Stimulated activated CD4-positive, alpha-beta T cell treated with anti-CD3 and anti-CD28 coated beads, Interleukin-4, amount 100 ng/mL, for 1 hour (primary cell): ENCODE measurements at places on chromosomes 13 and 19.

DNA sequence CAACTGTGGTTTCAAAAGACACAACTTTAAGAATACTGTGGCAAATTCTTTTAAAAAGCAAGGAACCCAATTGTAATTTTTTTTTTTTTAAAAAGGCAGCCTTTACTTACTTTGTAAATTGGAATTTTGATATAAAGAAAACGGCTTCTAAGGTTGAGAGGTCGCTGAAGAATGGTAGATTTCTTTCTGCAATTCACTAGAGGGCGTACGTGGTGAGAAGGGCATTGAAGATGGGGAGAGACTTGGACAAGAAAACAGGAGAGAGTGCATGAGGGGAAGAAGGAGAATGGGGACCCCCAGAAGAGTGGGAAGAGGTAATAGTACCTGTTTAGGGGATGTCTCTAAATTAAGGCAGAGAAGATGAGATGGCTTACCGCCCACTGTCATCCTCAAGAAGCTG is 33.5 kb upstream of the PABPC3 start:
- no peak for DNase-seq

GRCh38 chr13:37599519-37599918 is 951 bp upstream of the POSTN start:
- no peak for DNase-seq

DNA sequence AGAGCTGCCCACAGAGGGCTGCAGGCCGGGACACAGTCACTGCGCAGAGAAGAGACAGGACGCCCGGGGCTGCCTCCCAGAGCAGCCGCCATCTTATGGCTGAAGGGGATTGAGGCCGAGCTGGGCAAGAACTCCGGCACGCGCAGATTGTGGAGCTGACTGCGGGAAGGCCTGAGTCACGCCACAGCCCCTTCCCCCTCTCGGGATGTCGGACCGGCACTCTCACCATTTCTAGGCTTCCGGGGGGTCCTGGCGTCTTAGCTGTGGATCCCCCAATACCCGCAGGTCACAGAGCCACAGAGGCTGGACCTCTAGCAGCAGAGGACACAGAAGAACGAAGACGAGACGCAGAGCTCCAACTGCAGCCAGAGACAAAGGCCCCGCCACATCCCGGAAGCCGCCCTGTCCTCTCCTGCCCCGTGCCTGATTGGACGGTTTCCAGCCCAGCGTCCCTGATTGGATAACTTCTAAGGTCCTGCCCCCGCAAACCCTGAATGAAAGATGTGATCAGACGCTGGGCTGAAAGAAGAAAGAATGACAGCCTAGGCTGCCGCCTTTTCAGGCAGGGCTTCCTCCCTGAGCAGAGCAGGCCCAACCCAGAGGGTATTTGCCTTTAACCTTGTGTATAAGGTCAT is at the start of gene ZNF43:
TSS of gene ZNF43 (minus strand) at position 373 of the 635 bp plus-strand sequence. CDS start at position 229, 144 bp downstream.
- peak; percentile 90 for DNase-seq

- no peak for DNase-seq
Observed at GRCh38 chr13:60169239-60170031, 5.7 kb upstream of the DIAPH3 start.

DNA sequence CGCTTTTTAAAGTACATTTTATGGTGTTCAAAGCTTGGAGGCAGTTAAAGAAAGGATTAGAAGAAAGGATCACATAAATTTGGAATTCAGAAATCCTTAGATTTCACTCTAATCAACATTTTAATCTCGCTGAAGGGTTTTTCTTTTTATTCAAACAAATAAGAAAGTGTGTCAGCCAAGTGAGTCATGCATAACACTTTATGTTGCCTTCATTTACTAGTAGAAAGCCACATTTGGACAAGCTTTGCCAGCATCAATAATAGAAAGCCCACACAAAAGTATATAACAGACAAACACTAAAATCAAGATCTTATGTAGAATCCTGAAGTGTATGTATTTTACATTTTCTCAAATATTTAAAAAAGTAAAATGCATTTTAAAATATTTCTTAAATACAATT is 154.9 kb upstream of the TRPC4 start:
- no peak for DNase-seq

DNA sequence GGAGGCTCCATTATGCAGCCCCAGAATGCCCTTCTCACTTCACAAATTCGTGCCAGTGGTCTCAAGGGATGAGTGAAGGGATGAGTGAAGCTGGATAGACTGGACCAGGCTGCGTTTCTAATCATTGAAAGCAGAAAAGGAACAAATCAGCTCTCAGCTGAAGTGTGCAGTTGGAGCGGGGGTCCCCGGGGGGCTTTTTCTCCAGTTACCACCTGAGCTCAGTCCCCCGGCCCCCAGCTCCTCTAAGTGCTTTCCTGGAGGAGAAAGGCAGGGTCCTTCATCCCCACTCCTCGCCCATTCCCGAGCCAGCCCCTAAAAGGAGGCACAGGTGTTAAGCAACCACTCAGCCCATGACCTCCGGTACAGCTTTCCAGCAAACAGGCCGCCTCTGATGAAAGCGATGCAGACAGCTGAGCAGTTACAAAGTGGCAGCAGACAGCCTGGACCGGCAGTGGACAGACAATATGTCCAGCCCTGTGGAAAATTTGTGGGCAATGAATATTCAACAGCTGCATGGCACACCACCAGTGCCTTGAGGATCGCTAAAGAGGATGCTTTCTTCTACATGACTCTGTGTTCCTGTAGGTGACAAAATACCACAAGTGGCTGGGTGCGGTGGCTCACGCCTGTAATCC is 110.7 kb upstream of the UBL3 start:
- DNase-seq, result no peak

- peak; percentile 46 for DNase-seq
Observed at GRCh38 chr19:5627395-5627904, 4.6 kb downstream of the SAFB start.

- DNase-seq, result no peak
Observed at GRCh38 chr13:68927387-68928026, 1180.1 kb upstream of the ATXN8OS start.

- no peak for DNase-seq
Observed at GRCh38 chr13:37640499-37640898, 41.9 kb upstream of the POSTN start.

DNA sequence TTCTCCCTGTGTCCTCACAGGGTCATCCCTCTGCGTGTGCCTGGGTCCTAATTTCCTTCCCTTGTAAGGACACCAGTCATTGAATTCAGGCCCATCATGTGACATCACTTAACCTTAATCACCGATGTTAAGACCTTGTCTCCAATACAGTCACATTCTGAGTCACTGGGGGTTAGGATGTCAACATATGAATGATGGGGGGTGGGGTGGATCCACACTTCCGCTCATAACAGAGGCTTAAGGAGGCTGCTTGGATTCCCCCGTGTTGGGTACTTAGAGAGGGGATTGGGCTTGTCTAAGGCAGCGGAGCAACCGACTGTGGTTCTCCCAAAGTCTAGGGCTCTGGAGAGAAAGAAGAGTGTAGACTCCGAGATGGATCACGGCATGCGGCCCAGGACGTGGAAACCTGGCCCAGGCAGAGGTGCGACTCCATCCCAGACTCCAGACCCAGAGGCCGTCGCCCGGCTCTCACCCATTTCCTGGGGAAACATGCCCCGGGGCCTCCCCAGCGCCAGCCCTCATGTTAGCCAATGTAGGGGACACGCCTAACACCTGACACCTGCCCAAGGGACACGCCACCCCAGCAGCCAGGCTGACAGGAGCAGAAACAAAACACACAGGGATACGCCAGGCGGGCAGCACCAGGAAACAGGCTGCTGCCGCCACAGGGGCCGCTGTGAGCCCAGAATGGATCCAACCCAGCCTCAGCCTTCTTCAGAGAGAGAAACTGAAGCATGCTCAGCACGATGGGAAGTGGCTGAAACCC is 17.1 kb upstream of the IGLON5 start:
- no peak for DNase-seq

DNA sequence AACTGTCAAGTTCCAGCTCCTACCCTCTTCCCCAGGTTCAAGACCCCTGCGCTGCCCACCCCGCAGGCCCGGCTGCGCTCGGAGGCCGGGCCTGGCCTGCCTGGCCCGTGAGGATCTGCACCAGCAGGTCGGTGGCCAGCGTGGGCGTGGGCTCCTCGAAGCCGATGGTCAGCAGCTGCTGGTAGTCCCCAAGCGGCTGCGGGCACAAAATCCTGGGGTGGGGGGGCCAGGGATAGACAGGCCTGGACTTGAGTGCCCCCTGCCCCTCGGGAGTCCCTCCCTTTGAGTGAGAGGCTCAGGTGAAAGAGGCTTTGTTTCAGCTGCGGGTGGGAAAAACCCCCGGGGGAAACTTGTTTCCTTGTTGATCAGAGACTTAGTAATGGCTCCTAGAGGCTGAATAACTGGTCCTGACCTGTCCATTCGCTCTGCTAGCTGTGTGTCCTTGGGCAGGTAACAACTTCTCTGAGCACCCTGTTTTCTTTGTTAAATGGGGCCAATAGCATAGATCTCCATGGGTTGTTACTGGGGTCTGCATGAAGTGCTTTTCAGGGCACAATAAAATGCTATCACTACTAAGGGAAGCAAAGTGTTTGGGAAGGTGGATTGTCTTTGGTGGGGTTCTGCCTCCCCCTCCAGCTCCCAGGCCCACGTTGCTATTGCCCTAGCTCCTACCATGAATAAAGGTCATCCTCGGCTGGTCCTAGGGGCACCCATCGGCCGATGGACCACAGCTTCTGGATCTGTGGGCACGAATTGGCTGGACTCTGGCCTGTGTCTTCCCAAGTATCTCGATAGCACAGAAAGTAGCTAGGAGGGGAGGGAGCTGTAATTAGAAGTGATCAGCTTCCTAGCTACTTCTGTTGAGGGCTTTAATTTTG is 3.5 kb downstream of the C19orf67 start:
- peak; percentile 43 for DNase-seq

- no peak for DNase-seq
Observed at GRCh38 chr13:110330491-110331011, 23.5 kb downstream of the COL4A2 start.

DNA sequence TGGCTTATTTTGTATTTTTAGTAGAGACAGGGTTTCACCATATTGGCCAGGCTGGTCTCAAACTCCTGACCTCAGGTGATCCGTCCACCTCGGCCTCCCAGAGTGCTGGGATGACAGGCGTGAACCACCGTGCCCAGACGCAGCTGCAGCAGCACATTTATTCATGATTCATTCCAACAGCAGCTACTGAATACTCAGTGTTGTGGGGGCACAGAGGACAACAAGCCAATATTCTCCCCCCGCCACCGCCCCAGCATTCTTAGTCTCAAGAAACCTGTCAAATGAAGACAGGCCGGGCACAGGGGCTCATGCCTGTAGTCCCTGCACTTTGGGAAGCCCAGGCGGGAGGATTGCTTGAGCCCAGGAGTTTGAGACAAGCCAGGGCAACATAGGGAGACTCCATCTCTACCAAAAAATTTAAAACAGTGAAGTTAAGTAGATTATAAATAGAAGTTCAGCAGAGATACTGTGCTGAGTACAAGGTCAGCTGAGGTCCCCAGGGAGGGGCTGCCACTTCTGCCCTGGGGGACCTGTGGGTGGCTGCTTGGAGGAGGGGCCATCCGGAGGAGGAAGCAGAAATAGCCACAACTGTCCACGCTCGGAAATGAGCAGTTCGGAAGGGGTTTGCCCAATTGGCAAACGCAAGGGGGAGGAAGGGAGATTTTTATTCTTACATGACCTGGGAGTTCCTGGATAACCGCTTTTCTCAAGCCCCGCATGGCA is 4.3 kb downstream of the DOT1L start:
- no peak for DNase-seq

- DNase-seq, result no peak
Observed at GRCh38 chr19:28567834-28568233, 645.1 kb downstream of the UQCRFS1 start.

- DNase-seq, result peak; percentile 41
Observed at GRCh38 chr19:10760273-10760944, 42.5 kb downstream of the DNM2 start.

DNA sequence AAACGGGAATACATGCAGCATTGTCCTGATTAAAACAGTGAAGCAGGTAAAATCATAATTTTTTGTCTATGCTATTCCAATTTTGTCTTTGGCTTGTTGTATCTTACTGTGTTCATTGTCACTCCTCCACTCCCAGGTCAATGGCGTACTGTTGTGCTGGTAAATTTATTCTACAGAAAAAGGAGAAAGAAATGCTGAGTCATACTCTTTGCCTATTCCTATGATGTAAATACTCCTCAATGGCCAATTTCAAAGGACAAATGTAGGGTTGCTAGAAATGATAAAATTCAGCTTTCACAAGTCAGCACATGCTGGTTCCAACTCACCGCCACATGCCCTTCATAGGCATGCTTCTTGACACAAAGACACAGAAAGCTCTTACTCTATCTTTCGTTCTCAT is 694.4 kb upstream of the PCDH20 start:
- no peak for DNase-seq

DNA sequence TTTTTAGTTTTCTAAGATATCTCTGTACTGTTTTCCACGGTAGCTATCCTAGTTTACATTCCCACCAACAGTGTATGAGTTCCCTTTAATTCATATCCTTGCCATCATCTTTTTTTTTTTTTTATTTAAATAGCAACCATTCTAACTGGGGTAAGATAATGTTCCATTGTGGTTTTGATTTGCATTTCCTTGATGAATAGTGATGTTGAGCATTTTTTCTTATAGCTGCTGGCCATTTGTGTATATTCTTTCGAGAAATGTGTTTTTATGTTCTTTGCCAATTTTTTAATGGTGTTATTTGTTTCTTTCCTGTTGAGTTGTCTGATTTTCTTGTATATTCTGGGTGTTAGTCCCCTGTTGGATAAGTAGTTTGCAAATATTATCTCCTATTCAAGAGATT is 454.8 kb downstream of the DACH1 start:
- no peak for DNase-seq

GRCh38 chr19:45514376-45515051 is 7.2 kb downstream of the VASP start:
- DNase-seq, result no peak

DNA sequence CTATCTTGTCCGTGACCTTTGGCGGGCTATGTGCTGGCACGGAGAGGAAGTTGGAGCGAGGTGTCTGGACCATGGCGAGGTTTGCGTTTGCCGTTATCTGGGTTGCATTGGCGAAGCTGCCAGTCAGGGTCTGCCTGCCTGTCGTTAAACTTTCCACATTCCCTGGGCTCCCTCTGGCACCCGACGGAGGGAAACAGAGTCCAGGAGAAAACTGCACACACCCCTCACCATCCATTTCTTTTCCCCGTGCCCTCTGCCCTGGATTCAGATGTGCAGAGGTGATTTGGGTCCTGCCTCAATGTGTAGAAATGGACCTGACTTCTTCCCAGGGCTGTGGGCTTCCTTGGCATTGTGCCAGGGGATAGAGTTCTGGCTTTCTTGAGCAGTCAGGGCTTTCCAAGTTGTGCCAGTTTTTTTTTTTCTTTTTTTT is 142.4 kb downstream of the URI1 start:
- DNase-seq, result no peak

- no peak for DNase-seq
Observed at GRCh38 chr13:59982631-59983382, 180.9 kb downstream of the DIAPH3 start.

DNA sequence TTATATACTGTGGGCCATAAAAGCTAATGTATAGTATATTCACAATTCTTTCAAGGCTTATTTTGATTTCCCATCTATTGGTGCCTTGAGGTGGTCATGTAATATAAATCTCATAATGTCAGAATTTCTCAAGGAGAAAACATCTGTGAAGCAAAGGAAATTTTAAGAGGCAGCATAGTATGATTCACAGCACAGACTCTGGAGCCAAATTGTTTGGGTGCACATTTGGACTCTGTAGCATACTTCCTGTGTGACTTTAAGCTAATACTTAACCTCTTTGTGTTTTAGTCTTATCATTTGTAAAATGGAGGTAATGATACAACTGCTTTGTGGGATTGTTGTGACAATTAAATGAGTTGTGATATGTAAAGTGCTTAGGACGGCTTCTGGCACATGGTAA is 67.6 kb downstream of the PIBF1 start:
- no peak for DNase-seq

GRCh38 chr19:48630296-48631063 is 6.7 kb downstream of the DBP start:
- no peak for DNase-seq
